ENCODE measurements at places on chromosomes 12 and 14.

DNA sequence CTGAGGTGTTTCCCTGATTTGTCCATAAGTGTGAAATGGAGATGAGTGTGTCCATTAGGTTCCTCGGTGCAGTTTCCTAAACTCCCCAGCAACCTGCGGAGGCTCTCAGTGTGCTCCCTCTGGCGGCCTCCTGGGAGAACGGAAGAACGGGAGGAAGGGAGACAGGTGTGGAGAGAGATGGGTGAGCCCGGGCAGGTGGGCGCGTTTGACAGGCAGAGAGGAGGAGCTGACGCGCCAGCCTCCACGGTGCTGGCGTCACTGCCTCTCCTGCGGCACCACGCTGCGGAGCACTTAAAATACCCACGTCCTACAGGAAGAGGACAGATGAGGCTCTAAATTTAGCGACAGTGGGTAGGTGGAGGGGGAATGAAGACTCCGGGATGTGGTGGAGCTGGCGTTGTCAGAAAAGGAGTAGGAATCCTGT is 26.8 kb upstream of the PEX5 start:
- peak; percentile 71 for DNase-seq

GRCh38 chr14:61372842-61373555 is 51.6 kb downstream of the PRKCH start:
- no peak for DNase-seq

DNA sequence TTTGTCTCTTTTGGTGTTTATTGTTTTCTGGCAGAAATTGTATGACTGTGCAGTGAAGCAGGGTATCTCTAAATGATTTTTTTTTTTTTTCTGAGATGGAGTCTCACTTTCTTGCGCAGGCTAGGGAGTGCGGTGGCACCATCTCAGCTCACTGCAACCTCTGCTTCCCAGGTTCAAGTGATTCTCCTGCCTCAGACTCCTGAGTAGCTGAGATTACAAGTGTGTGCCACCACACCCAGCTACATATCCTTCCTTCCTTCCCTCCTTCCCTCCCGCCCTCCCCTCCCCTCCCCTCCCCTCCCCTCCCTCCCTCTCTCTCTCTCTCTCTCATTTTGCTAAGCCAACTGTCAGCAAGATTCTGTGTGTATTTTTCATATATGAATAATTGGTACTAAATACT is 94.4 kb downstream of the PPHLN1 start:
- no peak for DNase-seq

- DNase-seq = no peak
These were observed 76.6 kb upstream of the PPFIA2 start for GRCh38 chr12:81835783-81836182.

GRCh38 chr12:125794401-125794800 is 729.2 kb downstream of the AACS start:
- no peak for DNase-seq

- DNase-seq = no peak
These were observed 40.1 kb upstream of the TMED10 start for GRCh38 chr14:75216427-75217006.

GRCh38 chr12:69170293-69170692 is 69.1 kb upstream of the CPSF6 start:
- no peak for DNase-seq

GRCh38 chr12:100959481-100959880 is 164.9 kb downstream of the ANO4 start:
- DNase-seq = no peak

DNA sequence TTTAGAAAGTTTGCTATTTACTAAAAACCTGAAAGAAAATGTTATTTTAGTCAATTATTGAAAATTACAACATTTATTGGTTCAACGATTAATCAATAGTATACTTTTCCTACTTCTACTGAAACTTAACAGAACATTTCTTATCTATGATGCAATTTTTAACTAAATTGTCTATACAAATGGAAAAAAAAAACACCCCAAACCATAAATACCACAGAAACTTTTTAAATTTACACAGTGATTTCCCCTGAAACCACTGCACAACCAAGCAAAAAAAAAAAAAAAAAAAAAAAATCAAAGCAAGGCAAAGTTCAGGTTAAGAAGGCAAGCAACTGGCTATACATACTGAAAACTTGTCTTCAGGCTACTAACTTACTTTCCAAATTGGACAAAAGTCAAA is 71.9 kb upstream of the POC1B start:
- no peak for DNase-seq

GRCh38 chr12:98912401-98912974 is 267.4 kb downstream of the APAF1 start:
- no peak for DNase-seq

Measured in SK-N-DZ (cell line).